GM10248 (cell line): ENCODE measurements at places on chromosomes 3 and 15.

GRCh38 chr15:60004846-60005351 lies 788 bp downstream of the FOXB1 start:
- DNase-seq = peak; percentile 26

DNA sequence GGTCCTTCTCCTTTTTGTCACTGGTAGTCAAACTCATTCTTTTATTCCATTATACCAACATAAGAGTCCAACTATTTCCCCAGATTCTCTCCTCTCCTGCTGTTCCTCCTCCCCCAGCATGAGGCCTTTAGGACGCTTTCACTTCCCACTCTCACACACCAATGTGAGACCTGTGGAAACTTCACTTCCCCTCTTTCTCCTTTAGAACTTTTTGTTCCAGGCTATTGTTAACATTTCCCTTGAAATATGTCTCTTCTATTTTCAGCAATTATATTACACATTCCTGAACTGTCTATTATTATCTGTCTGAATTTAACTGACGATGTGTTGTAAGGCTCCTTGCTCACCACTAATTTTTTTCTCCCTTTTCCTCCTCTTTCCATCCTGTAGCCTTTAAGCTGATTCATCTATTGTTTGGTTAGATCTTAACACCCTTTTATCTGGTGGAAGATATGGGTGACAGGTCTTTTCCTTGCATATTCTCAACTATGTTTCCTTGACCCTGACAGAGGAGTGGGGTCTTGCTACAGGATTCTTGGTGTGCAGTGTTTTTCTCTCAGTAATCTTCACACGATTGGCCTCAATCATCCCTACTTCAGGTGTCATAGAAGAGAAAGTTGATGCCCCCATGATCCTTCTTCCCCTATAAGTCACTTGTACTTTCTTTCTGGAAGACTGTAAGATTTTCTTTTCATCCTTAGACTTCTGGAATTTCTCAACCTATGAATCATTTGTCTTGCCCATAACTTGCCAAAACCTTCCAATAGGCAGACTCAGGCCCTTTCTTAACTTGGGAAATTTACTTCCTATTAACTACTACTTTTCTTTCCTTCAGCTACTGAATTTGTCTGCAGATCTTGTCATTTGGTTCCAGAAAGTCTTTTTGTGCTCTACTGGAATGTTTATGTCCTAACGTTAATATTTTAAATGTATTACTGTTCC lies 5.9 kb downstream of the CYP19A1 start:
- no peak for DNase-seq

DNA sequence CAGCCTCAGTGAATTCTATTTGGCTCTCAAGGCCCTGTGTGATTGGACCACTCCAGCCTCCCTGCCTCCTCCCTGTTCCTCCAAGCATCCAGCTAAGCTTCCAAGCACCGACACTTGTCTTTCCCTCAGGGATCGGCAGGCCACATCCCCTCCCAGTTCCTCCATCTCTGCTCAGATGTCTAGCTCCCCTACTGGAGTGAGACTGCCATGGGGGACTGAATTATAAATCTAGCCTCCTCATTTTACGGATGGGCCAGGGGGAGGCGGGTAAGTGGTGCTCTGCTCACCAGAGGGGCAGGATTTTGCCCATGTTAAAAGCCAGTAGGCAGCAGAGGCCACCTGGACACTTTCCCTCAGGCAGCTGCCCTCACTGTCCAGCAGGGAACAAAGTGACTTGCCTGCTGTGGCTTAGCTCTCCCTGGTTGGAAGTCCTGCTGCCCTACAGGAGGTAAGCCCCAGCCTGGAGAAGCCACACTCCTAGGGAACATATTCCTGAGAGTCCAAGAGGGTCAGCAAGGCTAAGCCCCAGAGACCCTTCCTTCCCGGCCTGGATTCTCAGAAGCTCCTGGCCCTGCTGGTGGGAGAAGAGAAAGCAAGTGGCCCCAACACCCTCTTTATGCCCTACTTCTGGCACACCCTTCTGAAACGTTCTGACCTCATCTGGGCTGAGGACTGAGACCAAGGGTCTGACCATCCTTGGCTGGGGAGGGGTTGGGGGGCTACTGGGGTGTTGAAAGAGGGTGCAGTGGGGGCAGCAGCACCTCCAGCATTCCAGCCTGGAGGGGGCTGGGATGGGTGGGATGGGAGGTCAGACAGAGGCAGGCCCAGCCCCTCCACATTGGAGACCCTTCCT lies 9.1 kb upstream of the HHATL start:
- DNase-seq = no peak

DNA sequence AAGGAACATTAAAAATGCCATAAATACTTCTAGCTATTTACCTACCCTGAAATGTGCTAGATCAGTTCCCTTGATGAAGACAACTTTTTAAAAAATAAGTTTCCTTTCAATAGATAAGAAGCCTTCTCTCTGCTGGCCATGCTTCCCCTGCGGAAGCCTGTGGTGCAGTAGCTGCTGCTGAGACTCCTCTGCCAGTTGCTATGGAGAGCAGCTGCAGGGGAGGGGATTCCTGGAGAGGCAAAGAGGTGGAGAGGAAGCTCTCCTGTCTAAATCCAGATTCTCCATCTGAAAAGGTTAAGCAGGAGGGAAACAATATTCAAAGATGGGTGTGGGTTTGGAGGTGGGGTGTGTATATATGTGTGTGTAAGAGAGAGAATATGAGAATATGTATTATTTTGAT lies 69.8 kb upstream of the BFSP2 start:
- DNase-seq = no peak
